ENCODE measurements at places on chromosomes 13 and 19.

GRCh38 chr13:73938372-73939070 lies 195.7 kb downstream of the KLF12 start:
- DNase-seq = no peak

- DNase-seq = no peak
Observed at GRCh38 chr13:21326155-21327031, 132.7 kb downstream of the ZDHHC20 start.

GRCh38 chr13:60351326-60351725 lies 45.7 kb upstream of the TDRD3 start:
- no peak for DNase-seq

- no peak for DNase-seq
Observed at GRCh38 chr19:11020423-11020822, 59.6 kb downstream of the SMARCA4 start.

DNA sequence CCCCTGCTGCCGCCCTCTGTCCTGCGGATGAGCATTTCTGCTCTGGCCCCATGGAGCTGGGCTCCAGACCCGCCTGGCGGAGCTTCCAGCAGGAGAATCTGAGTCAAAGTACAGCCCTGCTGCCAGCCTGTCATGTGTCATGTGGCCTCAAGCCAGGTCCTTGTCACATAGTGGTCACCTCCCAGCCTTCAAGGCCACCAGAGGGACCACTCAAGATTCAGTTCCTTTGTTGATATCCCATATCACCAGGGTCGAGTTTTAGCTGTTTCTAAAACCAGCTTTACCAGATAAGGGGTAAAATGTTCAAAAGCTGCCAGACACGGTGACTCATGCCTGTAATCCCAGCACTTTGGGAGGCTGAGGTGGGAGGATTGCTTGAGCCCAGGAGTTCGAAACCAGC lies 13.4 kb downstream of the THOP1 start:
- DNase-seq = no peak

DNA sequence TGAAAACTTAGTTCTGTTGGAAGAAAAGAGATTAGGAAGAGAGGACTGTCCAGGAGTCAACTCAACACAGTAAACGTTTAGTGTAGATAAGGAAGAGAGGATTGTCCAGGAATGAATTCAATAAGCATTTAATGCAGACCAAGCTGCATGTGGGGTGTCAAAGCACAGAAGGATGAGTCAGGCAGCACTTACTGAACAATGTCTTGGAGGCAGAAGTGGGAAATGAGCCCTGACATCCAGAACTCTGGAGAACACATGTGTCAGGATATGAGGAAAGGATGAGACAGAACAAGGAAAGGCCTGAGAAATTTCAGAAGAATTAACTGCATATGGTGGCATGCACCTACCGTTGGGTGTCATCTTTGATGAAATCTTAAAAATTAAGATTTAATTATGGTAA lies 429.2 kb upstream of the HTR2A start:
- no peak for DNase-seq

DNA sequence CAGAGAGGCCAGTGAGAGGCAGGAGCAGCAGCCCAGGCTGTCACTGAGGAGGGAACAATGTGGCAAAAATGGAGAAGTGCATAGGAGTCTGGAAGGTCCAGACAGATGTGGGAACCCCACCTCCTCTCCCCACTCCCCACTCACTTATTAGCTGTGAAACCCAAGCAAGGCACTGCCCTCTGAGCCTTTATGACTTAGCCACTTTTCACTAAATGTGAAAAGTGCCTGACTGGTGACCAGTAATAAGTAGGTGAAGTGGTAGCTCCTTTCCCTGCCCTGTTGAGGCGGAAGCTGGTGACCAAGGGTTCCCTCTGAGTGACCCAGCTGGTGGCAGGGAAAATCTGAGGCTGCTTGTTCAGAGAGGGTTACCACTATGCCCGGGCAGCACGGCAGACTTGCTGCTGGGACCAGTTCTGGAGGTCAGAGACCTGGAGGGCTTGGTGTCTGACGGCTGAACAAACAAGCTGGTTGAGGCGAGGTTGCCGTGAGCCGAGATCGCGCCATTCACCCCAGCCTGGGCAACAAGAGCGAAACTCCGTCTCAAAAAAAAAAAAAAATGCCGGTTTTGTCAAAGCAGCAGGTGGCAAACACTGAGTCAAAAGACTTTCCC lies 80.0 kb downstream of the ZNF429 start:
- no peak for DNase-seq

DNA sequence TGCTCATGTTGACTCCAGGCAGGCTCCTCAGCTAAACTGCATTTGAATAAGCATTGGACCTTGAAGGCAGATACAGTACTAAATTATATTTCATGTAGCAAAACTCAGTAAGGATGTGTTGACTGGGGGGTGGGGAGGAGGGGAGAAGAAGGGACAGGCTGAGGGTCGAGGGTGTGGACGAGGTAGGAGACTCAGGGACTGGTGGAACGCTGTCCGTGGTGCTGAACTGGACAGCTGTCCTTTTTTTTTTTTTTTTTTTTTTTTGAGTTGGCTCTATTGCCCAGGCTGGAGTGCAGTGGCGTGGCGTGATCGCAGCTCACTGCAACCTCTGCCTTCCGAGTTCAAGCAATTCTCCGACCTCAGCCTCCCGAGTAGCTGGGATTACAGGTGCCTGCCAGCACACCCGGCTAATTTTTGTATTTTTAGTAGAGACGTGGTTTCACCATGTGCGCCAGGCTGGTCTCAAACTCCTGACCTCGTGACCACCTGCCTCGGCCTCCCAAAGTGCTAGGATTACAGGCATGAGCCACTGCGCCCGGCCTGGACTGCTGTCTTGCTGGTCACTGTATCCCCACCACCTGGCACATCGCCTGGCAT lies 33.2 kb upstream of the CASP14 start:
- no peak for DNase-seq

DNA sequence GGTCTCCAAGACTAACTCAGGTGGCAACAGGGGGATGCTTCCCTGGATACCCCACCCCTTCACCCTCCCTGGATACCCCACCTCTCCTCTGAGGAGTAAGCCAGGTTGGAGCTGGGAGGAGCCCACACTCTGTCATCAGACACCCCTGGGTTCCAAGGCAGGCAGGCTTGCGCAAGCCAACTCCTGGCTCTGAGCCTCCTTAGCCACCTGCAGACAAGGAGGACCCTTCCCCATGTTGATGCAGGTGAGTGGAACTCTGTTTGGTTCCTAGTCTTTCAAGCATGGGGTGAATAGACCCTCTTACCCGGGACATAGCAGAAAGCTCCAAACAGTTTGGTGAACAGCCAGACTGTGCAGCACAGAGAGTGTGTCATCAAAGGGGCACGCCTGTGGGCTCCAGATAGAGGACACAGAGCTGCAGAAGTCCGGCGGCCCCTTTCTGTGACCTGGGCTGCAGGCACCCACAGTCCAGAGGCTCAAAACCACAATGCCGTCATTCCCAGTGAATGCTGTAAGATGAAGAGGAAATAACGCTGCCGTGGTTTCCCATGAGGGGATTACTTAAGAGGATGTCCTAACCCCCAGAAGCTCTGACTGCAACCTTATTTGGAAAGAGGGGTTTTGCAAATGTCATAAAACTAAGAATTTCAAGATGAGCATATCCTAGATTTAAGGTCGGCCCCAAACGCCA lies 12.1 kb upstream of the HAS1 start:
- no peak for DNase-seq

DNA sequence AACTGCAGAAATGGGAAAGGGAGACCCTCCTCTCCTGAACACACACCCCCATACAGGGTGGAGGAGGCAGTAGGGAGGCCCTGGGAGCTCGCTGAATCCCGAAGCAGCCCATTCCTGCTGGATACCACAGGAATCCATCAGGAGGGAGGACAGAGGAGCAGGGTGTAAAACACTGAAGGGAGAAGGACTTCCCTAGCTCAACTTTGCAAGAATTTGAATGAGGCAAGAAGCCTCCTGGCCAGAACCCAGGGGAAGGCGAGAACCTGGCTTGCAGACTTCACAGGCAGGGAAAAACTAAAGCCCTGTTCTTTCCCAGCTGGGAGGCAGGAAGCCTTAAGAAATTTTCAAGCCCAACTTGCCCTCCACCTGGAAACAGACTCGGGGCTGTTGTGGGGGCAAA lies 43.5 kb downstream of the ZNF91 start:
- no peak for DNase-seq

- DNase-seq = no peak
Observed at GRCh38 chr13:113897161-113897560, 33.3 kb upstream of the GAS6 start.

Data from cortex of kidney (tissue), 1 donor.